Bone marrow (tissue), 2 donors: ENCODE measurements at places on chromosomes 16 and 17.

DNA sequence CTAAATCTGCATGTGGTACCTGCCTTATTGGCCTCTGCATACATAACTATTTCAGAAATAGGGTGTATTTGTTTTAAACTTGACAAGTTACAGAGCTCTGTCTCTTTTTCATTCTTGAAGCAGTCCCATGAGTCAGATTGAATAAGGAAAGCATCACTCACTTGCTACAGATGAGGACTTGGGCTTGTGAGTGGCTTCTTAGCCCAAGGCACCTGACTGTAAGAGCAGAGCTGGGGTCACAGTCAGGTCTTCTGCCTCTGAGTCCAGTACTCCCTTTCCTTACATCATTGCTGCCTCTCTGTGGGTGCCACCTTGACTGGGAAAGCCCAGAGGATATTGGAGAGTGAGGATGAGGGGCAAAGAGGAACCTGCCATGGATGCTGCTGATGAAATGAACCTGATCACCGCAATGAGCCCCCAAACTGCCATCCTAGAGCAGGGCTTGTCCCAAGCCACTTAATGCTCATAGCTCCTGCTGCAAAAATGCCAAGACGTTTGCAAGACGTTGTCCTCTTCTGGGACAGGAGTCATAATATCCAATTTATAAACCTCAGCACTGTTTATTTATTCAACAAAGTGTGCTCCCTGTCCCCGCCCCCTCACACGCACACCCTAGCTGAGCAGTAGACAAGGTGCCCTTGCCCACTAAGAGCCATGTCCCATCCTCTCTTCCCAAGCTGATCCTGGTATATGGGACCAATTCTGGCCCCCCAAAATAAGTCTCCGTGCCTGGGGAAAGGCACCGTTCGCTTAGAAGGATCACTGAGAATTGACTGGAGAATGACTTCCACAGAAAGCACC, 74.1 kb downstream of the CCDC182 start:
- DNase-seq: no peak

DNA sequence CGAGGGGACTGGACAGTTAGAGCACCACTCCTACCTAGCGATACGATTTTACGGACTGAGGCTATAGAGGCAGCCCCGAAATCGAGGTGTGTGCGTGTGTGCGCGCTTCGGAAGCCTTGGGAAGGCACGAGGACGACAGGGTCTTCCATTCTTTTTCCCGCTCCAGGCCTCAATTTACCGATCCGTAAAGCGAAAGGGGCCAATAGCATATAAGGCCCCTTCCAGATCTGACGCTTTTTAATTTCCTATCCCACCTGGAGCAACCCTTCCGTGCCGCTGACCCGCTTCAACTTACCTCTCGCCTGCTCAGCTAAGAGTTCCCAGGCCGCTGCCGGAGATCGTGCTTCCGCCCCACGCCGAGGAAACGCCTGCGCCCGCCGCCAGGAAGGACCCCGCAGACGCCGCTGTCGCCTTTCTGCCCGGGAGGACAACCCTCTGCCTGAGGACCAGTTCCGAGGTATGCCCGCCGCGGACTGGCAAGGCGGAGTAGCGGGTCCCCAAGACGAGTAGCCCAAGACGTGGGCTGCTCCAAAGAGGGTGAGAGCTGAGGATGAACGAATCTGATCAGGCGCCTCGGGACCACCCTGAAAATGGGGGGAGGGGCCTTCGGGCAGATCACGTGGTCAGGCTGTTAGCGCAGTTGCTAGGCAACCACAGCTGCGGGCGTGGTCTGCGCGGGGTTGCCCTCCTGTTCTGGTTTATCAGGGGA, at the start of gene EFTUD2:
Gene EFTUD2, minus strand, starts transcription at position 372 of the 709 bp plus-strand sequence. CDS start 4,924 bp downstream, outside the sequence.
- DNase-seq: peak; percentile 84

DNA sequence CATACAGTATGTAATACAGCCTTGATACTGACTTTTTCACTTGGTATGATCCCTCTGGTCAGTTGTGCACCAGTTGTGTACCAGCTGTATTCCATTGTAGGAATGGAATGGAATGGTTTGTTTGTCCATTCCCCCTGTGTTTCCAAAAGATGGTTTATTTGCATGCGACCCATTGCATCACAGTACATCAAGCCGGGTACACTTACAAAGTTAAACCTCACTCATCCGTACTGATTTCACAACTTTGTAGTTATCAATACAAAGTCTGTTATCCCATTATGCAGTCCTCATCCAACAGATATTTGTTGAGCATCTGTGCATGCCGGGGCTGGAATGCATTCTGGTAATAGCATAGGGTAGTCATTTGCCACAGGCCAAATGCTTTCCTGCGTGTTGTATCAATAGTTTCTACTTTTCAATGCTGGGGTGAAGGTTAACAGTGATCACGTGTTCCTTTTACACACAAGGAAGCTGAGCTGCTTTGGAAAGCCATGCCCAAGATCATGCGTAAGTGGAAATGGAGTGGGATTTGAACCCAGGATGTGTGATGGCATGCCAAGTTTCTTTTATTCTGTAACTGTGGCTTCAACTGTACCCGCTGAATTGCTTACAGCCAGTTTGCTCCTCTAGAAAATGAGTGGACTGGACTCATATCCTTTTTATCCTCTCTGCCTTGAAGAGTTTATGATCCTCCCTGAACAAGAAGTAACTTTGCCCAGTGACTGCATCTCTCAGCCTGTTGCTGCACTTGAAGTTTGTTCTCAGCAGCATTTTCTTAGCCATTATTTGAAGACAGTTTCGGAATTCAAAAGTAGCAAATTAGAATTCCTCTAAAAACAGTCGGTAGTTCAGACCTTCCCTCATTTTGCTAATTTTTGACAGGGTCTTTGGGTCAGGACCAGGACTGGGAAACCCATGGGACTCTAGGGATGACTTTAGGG, 228.5 kb downstream of the CCDC182 start:
- no peak for DNase-seq

DNA sequence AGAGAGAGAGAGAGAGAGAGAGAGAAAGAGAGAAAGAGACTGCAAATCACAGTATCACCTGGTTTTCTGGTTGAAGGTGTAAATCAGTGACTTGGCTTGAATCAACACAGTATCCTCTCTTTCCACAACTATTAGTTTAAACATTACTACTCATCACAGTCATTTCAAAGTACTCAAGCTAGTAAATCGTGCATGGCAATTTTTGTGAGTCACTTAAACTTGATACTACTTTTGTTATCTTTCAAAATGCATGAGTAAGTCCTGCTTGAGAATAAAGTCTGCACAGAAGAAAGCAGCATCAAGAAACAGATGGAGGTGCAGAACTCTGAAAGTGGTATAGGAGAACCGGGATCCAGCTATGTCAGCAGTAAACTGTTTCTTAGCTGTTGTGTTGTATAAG, 535.4 kb downstream of the CDH8 start:
- DNase-seq: no peak

DNA sequence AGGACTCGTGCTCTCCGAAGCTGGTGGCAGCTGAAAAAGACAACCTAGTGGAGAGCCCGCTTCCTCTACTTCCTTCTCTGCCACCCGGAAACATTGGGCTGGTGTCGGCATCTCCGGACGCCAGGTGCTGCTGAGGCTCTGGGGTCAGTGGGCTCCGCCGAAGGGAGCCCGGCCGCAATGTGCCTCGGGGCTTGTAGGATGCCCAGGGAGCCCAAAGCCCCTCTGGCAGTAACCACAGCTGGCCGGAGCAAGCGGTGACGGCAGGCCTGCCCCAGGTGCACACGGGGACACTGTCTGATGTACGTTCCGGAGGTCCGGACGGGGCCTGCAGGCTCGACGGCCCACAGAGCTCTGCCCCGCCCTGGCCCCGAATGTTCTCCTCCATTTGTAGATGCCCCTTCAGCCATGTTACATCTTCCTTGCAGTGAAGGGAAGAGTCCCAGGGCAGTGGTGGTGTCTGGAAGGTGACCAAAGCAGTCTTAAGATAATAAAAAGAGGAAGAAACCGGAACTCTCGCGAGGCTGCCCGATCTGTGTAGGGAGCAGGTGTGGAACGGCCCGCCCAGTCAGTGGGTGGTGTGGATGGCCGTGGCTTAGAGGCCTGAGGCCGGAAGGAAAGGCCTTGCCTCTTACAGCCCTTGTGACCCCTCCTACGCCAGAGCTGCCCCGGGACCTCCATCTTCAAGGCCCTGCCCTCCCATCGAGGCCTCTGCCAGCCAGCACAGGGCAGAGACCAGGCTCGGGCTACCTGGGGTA, 22.6 kb downstream of the NDUFAF8 start:
- DNase-seq: no peak

GRCh38 chr16:56266641-56267607, 75.6 kb downstream of the GNAO1 start:
- DNase-seq: no peak

- DNase-seq: no peak
Observed at GRCh38 chr17:34420900-34421299, 57.9 kb upstream of the CCL1 start.

- DNase-seq: no peak
Observed at GRCh38 chr17:82559566-82560251, 40.2 kb downstream of the FOXK2 start.

- DNase-seq: no peak
Observed at GRCh38 chr16:89096768-89097391, 3.2 kb downstream of the ACSF3 start.

DNA sequence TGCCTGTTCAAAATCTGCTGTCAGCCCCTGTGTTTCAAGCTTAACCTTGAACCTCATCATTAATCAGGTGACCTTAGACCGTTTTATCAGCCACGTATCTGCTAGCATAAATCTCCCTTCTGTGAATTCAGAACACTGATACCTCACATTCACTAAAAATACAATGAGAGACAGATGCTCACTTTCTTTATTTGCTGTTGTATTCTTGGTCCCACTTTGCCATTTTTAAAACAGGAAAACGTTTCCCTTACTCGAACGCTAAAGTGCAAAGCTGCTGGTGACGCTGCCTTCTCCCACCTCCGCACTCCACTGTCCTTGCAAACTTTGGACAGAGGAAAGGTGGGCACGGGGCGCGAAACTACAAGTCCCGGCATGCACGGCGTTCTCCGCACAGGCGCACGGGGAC, 220 bp upstream of the ARHGAP44 start:
- DNase-seq: no peak

- DNase-seq: peak; percentile 89
Observed at GRCh38 chr16:22195695-22196558, 10.2 kb upstream of the EEF2K start.

- peak; percentile 45 for DNase-seq
Observed at GRCh38 chr17:74599448-74599939, 7.4 kb upstream of the CD300LD start.

DNA sequence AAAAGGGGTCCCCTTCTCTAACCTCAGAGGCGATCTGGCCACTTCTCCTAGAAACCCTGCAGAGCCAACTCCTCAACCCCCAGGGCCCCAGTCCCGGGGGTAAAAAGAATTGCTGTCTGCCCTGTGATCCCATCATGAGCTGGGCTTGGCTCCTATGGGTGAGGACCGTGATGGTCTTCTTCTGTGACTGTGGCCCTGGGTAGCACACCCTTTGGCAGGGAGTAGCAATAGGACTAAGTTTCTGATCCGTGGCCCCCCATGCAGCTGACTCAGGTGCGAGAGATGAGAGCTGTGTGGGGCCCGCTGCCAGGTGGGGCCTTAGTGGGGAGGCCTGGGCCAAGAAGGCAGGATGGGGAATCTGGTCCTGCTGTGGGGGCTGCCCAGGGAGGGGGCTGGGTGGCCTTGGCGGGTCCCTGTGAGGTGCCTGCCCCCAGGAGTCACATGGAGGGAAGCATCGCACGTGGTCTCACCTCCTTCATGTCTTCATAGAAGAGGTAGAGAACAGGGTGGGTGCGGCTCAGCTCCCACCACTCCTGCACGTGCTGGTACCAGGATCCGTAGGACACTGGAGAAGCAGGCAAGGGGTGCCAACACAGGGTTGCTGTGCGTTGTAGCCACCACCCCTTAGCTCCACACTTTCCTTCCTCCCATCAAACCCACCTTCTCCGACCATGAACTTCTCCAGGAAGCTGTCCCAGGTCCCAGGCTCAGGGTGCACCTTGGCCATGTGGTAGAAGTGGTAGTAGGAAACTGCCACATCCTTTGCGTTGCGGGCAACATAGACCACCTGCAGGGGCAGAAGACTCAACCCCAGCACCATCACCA, 3.3 kb downstream of the SULT1A1 start:
- no peak for DNase-seq

DNA sequence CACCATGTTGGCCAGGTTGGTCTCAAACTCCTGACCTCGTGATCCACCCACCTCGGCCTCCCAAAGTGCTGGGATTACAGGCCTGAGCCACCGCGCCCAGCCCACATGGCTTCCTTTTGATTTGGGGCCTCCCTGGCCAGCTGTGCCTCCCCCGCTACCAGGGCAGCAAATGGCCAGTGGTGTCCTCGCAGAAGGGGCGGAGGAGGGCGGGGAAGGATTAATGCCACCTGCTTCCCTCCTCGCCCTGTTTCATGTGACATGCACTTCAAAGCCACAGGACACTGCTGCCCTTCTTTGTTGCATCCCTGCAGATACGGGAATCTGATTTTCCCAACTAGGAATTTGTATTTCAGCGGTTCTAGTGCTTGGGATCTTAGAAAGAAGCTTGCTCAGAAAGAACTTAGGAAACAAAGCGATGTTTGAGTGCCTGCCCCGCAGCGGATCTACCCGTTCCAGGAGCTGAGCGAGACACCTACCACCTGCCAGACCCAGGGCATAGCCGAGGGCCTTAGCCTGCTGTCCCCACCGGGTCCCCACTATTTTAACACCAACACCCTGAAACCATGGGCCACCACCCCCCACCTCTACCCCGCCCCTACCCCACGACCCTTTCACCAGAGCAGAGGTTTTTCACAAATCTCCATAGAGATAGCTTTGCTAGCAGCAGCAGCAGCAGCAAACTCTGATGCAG, 37.7 kb upstream of the CCDC182 start:
- DNase-seq: no peak

DNA sequence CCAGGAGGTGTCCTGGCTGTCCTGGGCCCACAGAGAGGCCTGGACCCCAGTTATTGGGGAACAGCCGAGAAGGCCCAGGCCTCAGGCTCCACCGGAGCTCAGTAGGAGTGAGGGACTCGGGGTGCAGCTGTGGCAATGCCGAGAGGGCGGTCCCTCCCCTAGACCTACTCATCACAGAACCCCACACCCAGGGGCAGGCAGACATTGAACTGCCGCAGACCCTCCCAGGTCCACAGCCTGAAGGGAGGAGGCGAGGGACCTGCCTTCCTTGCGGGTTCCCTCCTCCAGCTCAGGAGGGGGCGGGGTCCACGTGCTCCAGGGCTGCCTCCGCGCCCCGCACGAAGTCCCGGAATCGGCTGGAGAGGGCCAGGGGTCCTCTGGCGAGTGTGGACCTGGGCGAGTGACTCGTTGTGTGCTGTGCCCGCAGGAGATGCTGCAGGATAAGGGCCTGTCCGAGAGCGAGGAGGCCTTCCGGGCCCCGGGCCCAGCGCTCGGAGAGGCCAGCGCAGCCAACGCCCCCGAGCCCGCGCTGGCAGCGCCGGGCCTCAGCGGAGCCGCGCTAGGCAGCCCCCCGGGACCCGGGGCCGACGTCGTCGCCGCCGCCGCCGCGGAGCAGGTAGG, 3.9 kb downstream of the TBX4 start:
- DNase-seq: no peak

- DNase-seq: no peak
Observed at GRCh38 chr17:56505154-56505756, 88.2 kb upstream of the NOG start.
